ENCODE measurements at places on chromosomes 2 and 18. TPM values are rescaled to one million over a fixed set of nuclear protein-coding genes. Genes with fewer than 3 reads are reported as not detected.

GRCh38 chr2:121284463-121285449, at the start of gene TFCP2L1:
TFCP2L1 (minus strand) TSS chr2:121285202; CDS start chr2:121285109, 93 bp downstream.
- DNase-seq, result no peak

- no peak for DNase-seq
Observed at GRCh38 chr18:61898640-61899101, 5.9 kb upstream of the RNF152 start.

GRCh38 chr18:30451981-30452380, 590.6 kb downstream of the DSC3 start:
- no peak for DNase-seq

Gene HTR2B
- not detected for total RNA-seq

Gene SERPINB8
- 14.7 TPM for total RNA-seq

Gene IFT172
- total RNA-seq, result 14.6 TPM

Gene SERPINB4
- total RNA-seq, result not detected

Gene SCG2
- total RNA-seq, result not detected

Measured in T-cell (primary cell).